ENCODE measurements at places on chromosomes 7 and 10.

- DNase-seq: no peak
Observed at GRCh38 chr10:112471878-112472487, 25.0 kb downstream of the VTI1A start.

GRCh38 chr7:37759526-37759925 is 76.0 kb downstream of the GPR141 start:
- peak; percentile 72 for DNase-seq

DNA sequence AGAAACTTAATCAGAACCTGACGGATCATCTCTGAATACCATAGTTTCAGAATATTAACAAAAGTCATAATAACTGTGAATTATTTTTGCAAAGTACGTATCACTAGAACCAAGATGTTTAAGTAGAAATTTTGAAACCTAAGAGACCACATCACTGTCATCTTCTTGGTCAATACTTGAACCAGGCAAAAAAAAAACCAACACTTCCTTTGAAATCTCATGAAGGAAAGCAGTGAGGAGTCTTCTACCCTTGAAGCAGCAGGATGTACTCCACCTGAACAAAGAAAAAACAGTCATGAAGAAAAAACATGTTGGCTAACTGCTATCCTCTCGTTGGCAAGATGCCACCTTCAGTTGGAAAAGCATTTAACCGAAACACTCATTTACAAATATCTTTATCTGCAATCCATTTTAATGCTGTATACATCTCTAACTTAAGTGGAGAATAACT is 82.4 kb downstream of the SRPK2 start:
- no peak for DNase-seq

- DNase-seq: peak; percentile 62
Observed at GRCh38 chr7:184294-185264, 7.8 kb upstream of the FAM20C start.

DNA sequence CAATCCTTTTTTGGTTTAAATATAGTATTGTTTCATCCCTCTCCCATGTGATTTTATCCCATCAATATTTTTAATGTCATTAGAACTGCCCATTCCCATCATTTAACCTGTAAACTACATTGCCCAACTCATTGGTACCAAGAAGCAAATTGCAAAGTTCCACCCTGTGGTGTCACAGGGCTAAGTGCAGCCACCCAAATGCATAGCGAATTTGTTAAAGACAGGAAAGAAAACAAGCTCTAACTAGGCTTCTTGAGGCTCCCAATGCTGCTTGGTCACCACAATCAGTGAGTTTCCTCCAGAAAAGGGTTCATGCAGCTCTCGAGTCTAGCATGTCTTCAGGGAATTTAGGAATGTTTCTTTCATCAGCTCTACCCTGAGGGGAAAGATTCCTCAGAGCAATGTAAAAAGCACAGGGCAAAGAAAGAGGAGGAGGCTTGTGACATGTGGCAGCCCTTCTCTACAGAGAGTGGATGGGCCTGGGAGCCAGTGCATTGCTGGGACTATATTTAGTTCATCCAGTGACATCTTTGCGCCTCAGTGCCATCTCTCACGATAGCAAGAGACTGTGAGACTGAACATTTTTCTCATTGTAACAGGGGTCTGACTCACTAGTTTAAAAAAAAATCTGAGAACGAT is 58.1 kb downstream of the CAV1 start:
- no peak for DNase-seq

GRCh38 chr10:90849956-90850749 is 7.7 kb downstream of the HTR7 start:
- DNase-seq: no peak

GRCh38 chr10:79483299-79483698 is 29.0 kb upstream of the EIF5AL1 start:
- DNase-seq: no peak

DNA sequence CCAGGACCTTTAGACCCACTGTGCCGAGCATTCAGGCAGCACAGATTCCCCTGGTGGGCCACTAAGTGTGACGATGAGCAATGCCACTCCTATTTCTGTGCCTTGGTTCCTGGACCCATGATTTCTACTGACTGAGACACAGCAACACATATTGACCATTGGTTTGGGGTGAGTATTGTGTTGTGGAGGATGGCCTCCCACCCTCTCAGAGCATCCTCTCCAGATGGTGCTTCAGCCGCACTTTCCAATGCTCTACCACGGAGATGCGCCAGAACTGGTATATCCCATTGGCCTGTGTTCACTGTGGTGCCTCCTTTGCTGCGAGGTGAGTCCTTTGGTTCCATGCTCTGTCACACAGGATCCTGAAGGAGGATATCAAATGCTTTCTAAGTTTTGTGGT is 10.1 kb upstream of the GDF10 start:
- no peak for DNase-seq

- DNase-seq: no peak
Observed at GRCh38 chr7:84997626-84998025, 189.2 kb downstream of the SEMA3D start.
